ENCODE measurements at places on chromosomes 3 and 15.

DNA sequence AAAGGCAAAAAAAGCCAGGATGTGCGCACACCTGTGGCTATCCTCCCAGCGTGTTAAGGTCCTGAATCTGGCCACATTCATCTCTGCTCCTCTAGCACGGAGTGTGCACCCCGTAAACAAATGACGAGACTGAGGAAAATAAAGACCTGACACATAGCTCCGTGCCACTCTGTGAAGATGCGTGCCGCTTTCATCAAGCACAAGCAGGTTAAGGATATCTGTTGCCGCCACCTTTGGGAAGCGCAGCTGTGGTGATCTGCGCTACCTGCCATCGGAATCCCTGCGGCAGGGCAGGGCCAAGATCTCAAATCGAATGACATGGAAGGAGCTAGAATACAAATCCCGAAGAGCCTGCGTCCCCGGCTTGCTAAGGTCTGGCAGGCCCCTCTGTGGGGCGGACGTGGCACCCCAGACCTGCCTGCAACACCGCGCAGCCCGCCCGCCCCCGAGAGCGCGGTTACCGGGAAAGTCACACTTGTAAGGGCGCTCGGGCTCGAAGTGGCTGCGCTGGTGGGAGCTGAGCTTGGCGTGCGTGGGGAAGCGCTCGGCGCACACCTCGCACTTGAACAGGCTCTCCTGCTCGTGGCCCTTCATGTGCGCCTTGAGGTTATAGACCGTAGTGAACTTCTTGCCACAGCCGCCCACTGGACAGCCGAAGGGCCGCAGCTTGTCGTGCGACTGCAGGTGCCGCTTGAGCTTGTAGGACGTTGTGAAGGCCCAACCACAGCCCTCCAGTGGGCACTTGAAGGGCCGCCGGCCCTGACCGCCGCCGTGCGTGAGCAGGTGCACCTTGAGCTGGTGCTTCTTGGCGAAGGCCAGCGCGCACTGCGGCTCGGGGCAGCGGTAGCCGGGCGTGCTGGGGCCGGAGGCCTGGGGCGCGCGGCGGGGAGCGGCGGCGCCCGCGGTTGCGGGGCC is 936 bp downstream of the ZXDC start:
- DNase-seq: peak; percentile 36

DNA sequence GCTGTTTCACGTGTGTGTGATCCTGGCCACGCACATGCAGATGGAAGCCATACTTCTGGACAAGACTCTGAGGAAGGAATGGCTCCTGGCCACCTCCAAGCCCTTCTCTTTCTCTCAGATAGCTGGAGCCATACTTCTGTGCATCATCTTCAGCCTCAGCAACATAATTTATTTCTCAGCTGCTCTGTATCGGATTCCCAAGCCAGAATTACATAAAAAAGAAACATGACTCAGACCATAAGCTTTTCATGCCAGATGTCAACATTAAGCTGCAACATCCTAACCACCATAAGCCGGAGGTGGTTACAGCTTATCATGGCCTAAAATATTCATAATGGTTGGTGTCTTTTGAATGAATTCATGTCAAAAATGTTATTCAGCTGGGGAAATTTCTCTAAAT is 10.6 kb upstream of the KIF23 start:
- no peak for DNase-seq

GRCh38 chr3:13873818-13874217 is 6.1 kb downstream of the WNT7A start:
- no peak for DNase-seq

GRCh38 chr3:138051947-138052802 is 42.2 kb downstream of the CLDN18 start:
- DNase-seq: no peak

GRCh38 chr3:168489301-168489700 is 393.6 kb upstream of the GOLIM4 start:
- no peak for DNase-seq

DNA sequence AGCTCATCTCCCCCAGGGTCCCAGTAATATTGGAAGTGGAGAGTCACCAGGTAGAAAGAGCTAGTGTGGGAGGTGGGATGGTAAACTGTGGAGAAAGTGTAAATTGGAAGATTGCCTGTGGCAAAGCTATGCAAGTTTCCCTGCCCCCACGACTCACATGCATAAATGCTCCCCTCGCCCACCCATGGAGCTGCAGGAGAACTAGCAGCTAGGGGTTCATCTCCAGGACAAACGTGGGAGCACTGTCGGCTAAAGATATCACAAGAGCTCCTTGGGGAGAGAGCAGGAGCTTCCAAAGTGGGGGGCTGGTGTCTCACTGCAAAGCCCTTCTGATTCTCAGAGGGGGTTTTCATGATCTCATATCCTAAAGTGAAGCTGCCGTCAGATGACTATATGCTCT is 91.4 kb upstream of the PLCL2 start:
- no peak for DNase-seq

DNA sequence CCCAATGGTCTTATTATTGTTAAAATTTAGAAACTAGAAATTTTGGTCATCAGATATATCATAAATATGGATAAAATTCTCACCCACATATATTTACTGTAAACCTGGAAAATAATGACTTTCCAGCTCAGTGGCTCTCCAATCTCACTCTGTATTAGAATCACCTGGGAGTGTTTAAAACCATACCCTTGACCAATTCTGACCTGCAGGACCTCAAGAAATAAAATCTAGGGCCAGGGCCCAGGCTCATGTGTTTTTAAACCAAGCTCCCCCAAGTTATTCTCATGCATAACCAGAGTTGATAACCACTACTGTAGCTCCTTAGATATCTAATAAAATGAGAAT is 372.1 kb downstream of the SHQ1 start:
- DNase-seq: no peak

- no peak for DNase-seq
Measured at GRCh38 chr15:89899295-89899945, 5.6 kb upstream of the AP3S2 start.

DNA sequence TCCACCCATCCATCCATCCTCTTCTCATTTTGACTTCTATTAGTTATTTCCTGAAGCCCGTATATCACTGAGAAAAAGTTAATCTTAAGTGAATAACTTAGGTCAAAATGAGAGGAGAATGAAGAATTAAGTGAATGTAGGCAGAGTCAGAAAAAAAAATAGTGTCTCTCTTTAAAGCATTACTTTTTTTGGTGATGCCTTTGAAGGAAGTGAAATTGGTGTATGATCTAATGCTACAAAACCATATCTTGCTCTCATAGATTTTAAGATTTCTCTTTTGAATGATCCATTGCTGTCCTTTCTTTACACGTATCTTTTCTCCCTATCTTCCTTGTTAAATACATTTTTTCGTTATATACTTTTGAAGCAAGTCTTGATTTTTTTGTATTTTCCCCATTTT is 23.4 kb downstream of the FNDC3B start:
- no peak for DNase-seq

DNA sequence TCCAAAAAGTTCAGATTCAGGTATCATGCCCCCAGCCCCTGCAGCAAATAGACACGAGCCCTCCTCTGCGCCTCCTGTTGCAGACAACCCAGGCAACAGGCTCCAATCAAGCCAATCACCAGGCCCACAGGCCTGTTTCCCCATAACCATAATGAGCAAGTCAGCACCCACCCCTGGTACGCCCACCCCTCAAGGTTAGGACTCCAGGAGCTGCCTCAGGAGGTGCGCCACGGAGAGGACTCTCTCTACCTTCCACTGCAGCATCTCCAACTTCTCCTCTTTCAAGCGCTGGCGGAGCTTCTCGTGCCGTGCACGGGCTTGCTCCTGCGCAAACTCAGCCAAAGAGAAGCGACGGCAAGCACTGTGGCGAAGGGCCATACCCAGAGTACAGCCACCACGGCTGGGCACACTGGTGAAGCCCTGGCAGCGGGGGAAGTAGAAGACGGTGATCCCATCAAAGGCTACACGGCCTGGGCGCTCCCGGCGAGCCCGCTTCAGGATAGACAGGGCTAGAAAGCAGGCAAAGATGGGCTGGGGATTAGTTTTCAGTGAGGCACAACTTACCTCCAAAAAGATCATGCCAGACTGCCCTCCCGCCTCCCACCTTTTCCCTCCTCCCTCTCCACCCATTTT is 8.5 kb downstream of the CSRNP1 start:
- no peak for DNase-seq

DNA sequence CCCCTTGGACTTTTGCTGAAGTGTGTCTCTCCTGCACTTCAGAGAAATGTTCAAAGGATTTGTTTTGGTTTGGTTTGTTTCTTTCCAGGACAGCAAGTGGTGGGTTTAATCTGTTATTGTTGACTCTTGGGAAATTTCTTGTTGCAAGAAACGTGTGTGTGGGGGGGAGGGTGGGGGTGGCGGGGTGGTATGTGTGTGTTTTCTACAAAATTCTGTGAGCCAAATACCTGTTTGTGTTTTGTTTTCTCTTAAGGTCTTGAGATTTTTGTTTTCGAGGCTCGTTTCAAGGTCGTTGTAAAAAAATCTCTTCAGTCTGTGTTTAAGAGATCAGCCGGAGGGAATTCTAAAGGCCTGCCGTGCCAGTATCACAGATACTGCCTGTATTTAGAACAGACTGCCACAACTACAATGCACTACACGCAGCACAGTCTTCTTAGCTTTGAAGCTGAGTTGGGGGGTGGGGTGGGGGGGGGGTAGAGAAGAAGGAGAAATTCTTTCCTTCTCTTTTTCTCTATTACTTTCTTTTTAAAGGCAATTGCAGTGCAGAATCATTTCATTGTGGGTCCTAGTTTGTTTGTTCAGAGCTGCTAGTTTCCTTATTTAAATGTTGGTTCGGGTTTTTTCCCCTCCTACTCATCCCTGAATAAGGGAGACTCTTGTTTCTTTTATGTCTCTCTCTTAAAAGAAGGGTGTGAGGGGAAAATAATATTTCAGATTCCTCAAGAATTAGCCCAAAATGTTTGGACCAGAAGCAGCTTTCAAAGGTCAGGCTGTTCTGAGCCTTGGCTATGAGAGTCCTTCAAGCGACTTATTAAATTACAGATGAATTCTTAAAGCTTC is 1.4 kb upstream of the BCL6 start:
- no peak for DNase-seq

- peak; percentile 71 for DNase-seq
Measured at GRCh38 chr15:74835312-74835823, 7.6 kb downstream of the ULK3 start.

- no peak for DNase-seq
Measured at GRCh38 chr3:4546346-4547178, 53.4 kb downstream of the ITPR1 start.

Measured in frontal cortex (tissue), 4 donors.